ENCODE measurements at places on chromosomes 5 and 9.

DNA sequence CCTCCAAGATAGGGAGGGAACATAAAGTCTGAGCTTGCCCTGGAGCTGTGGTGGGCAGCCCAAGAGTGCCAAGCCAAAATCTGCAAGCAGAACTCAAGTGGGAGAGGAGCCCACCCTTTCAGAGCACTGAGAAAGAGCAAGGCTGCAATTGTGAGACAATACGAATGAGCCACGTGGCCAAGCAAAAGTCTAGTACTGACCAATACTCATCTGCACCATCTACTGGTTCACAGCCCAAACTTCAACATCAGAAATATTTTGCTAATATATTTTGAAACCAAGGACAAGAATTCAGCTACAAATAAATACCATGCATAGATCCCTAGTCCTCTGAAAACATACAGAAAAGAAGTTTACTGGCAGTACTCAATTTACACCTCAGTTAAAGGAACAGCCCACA is 696.2 kb upstream of the COX7C start:
- no peak for DNase-seq

DNA sequence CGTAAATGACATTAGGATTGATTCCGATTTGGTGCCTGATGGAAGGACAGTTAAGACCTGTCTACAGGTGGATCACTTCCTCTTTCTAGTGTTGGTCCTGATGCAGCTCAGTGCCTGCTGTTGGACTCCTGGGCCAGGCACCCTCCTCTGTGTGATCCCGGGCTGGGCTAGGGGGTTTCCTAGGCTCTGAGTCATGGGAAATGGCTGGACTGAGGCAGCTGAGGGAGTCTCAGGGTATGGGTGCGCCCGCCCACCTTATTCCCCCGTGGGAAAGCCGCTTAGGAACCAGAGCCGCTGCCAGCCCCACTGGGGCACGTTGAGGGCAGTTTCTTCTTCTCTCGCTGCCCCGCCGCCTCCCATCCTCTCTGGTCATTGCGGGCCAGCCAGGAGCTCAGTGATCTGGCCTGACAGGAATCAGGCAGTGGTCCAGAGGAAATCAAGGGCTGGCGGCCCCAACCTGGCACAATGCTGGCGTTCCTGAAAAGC is 12.9 kb downstream of the TCF7 start:
- no peak for DNase-seq

DNA sequence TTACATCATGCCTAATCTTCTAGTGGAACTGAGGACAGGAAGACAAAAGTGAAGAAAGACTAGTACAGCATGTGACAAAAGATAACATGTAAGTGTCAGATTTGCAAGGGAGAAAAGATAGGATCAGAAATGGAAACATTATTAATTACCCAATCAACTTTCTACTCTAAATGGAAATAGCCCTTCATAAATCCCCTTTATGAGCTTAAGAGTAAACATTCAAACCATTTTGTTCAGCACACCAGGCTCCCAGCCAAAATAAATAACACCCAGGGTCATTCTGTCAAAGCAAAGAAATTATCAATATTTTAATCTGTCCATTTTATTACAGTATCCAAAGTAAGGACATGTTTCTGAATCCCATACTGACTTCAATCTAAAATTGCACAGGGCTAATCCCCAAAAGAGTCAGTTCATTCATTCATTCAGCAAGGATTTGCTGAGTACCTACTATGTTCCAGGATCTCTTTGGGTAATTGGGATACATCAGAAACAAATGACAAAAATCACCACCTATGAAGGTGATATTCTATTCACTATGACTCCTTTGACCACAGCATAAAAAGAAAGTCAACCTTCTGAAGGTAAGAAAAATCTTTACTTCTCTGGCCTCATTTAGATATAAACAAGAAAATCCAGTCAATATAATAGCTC is 5.3 kb downstream of the PRELID2 start:
- DNase-seq, result no peak

GRCh38 chr5:171728686-171729085 is 56.9 kb upstream of the SMIM23 start:
- DNase-seq, result no peak

DNA sequence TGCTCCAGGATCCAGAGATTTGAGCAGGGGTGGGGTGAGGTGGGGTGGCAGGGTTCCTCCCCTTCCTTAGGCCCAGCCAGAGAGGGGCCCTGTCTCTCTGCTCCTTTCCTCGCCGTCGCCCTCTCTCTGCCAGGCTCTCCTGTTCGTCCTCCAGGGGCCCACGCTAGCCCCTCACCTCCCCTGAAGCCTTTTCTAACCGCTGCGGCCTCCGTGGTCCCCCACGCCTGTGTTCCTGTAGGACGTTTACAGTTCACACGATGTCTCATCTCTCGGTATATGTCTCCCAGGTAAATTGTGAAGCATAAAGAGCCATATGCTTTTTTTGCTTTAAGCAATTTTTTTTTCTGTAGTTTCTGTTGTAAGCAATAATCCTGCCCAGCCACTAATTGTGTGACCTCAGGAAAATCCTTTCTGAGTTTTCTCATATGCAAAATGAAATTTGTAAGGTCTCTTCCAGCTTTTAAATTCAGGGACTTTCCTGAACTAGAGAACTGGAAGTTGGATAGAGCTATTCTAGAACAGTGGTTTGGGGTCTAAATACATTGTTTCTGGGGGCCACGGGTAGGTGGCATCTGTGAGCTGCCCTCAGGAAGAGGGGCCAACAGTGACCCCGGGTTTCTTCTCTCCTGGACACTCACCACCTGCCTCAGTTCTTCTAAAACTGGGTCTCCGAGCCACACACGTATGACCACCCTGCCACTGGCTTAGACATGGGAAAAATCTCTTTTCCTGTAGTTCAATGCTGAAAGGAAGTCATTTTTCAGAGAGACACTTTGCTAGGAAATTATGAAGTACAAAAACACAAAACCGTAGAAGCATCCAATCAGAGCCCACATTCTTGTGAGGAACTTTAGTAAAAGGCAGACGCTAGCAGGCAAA is 50.2 kb upstream of the ZNF366 start:
- no peak for DNase-seq

DNA sequence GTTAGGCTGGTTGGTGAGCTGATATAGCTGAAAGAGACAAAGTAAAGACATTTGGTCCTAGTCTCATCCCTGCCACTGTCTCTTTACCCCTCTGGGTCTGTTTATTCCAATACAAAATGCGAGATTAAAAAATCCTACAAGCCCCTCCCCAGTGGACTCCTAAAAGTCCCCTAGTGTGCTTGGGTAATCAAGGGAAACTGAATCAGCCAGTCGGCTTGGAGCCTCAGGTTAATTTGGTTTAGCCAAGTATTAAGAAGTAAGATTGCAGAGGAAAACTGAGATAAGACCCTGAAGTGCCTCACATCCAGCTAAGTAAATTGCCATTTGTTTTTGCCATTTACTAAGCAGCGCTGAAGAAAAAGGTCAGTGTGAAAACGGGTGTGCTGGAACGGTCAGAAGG is 10.4 kb downstream of the NIM1K start:
- DNase-seq, result no peak

DNA sequence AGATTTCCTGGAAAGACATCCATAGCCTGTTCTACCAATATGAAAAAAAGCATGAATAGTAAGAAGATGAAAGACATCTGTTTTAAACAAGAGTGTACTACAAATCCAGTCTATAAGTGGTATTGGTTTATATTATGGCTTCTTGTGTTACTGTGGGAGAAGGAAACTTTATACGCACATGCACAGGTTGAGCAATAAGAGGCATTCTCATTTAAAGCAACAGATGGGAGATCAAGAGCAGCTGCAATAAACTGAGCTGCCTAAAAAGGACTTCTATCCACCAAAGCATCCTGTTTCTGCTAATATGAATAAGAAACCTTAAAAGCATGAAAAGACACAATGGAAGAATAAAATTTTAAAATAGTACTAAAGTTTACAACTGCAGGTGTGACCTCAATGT is 8.6 kb upstream of the PCDHB1 start:
- no peak for DNase-seq

DNA sequence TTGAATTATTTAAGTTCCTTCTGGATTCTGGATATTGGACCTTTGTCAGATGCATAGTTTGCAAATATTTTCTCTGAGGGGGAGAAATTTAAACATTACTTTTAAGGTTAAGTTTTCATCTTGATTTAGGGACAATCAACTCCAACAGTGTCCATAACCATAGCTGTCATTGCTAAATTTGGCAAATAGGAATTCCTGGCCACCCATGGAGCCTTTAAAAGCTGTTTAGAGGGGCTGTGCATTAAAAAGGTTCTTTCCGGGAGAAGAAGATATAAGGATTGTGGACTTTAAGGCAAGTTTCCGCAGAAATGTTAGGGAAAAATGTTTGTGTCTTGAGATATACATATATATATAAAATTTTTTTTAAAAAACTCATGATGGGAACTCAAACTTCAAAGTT is 339.7 kb downstream of the ADAMTS6 start:
- no peak for DNase-seq

GRCh38 chr9:18245911-18246310 is 228.0 kb upstream of the ADAMTSL1 start:
- DNase-seq, result no peak

DNA sequence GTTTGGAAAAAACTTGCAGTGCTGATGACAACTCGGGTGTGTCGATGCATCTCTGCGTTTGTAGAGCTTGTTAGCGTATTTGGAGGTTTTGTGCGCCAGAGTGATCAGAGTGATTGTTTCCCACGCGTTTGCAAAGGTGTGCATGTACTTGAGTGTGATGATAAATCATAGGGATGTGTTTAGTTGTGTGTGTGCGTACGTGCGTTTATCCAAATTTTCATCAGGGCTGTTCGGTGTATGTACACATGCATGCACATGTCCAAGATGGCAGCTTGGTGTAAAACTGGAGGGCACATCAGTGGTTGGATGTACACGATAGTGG is 248 bp upstream of the C1QTNF2 start:
- DNase-seq, result no peak

- no peak for DNase-seq
Observed at GRCh38 chr9:137233143-137233980, 2.7 kb downstream of the SLC34A3 start.

DNA sequence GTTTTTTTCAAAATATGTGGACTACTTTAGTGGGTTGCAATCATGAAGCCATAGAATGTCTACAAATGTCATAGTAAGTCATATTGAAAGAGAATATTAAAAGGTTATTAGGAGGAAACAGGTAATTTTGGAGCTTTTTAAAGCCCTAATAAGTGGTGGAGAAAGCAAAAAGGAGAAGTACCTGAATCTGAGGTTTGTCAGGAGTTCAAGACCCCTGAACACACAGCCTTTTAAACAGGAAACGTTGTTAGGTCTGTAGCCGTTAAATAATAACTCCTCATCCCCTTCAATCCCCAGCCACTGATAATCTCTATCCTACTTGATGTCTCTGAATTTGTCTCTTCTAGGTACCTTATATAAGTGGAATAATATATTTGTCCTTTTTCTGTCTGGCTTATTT is 51.1 kb downstream of the SPEF2 start:
- DNase-seq, result no peak

GRCh38 chr5:158923799-158924551 is 175.7 kb downstream of the EBF1 start:
- no peak for DNase-seq

DNA sequence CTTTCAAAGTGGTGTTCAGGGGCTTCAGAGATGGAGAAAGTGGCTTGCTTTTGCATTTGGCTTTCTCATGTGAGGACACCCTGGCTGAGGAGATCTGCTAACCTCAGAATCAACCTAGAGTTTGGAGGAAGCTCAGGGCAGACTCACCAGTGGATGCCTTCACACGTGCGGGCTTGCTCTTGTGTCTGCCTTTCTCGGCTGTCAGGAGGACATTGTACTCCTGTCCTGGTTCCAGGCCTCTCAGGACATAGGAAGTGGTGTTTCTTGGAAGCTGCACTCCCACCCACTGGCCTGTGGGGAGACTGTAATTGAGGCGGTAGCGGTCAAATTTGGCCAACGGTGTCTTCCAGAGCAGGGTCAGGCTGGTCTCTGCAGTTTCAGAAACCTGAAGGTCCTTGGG is 44.5 kb downstream of the TNC start:
- no peak for DNase-seq

GRCh38 chr9:21381448-21382339 is 3.5 kb downstream of the IFNA2 start:
- no peak for DNase-seq

DNA sequence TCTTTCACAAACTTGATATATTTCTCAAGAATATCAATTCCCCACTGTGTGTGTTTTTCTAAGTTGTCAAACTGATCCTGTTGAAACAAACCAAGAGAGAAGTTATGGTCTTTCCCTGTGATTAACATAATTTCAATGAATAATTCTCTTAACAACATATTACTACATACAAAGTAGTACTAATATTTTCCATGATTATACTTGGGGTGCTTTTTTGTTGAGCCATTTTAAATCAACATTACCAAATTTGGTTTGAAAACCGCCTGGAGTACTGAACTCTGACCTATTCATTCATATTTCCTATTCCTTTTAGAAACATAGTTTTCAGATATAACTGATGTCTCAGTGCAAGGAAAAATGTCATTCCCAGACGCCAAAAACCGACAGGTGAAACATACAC is 48.1 kb downstream of the FNBP1 start:
- DNase-seq, result no peak

DNA sequence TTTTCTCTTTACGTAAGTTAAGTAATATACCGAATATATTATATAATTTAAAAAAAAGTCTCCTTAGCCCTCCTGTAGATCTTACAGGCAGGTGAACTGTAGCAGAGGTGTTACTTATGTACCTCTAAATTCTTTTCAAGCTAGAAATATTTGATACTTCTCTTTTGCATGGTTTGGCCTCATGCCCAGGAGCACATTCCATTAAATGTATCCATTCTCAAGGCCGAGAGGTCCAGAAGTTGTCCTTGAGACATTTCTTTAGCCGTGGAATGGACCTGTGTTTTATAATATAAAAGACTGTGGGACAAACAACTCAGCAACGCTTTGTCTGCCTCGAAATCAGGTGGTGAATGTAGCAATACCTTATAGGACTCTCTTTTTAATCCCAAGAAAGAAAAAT is 184.5 kb downstream of the TRIO start:
- no peak for DNase-seq

- no peak for DNase-seq
Observed at GRCh38 chr9:126697330-126697729, 83.6 kb downstream of the LMX1B start.

DNA sequence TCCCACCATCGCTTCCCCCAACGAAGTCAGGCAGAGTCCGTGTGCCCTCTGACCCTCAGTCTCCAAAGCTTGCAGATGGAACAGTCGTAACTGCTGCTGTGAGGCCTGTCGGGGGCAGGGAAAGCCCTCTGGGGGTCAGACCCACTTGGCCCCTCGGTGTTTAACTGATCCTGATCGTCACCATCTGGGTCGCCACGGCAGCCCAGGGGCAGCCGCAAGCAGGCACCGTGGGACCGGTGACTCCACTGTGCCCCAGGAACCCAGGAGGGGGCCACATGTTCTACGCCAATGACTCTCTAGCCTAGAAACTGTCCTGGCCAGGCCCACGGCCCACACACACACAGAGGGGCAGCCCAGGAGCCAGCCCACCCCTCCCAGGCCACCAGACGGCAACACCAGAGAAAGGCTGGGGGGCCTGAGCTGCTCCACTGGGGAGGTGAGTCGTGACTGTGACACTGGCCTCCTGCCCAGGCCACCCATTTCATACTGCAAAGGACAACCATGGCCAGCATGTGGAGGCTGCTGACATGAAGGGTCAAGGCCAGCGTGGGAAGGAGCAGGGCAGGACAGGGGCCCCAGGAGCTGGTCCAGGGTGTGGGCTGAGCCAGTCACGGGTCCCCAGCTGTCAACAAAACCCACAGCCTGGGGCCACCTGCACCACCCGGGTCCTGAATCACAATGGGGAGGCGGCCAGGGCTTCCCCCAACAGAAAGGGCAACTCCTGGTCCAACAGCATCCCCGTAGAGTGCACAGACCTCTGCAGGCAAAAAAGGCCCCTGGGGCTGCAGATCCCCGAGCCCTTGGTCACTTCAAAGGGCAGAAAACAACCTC is 20.8 kb downstream of the VAV2 start:
- no peak for DNase-seq

Data from right lung (tissue), 10 donors.